ENCODE measurements at places on chromosomes 4 and X.
A peak's percentile ranks its signal among the peaks of the same experiment; 100 is the strongest.

DNA sequence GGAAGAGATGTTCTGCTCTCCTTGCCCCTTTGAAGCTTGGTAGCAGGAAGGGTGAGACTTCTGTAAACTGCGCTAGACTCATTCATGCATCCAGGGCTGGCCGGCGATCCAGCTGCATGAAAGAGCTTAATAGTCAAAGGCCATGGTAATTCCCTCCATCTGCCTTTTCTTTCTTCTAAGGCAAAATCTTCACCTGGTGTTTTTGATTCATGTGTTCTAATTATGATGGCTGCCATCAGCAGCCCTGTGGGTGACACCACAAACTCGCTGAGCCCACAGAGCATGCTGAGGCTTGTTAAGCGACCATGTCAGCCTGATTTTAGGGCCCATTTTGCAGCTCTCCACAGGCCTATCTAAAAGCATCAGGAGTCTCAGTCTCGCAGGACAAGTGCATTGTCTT lies 450.1 kb upstream of the TENM3 start:
- no peak overlapping the region for H3K4me3 ChIP-seq
- H3K27me3 ChIP-seq = no peaks in the 10 kb centered on the region
- no peak overlapping the region for H3K27ac ChIP-seq
- DNase-seq = no peak
- no peaks in the 10 kb centered on the region for H3K4me1 ChIP-seq
- no peaks in the 10 kb centered on the region for H3K36me3 ChIP-seq

DNA sequence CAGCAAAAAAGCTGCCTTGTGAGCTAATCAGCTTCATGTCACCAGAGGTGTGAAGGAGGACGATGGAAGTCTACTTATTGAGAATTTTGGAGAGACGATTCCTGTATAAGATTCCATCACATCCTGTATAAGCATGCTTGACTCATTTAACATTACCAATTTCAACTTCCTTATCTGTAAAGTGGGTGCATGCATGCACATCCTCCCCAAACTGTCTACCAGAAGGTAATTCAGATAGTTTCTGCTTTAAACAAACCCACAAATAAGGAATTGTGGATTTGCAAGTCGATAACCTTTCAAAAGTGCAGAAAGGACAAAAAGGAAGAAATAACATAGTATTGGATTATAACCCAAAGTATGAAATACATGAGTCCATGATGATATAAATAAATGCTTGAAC lies 31.1 kb downstream of the AKAP4 start:
- no peaks in the 10 kb centered on the region for H3K27me3 ChIP-seq
- H3K36me3 ChIP-seq = no peaks in the 10 kb centered on the region
- peaks cover 13% of the 10 kb centered on the region for H3K4me1 ChIP-seq
- no peak for DNase-seq
- no peak overlapping the region for H3K27ac ChIP-seq

- H3K4me3 ChIP-seq = no peak overlapping the region
- no peak overlapping the region for H3K27ac ChIP-seq
- H3K36me3 ChIP-seq = no peaks in the 10 kb centered on the region
- H3K27me3 ChIP-seq = no peaks in the 10 kb centered on the region
- peaks cover 8% of the 10 kb centered on the region for H3K4me1 ChIP-seq
Observed at GRCh38 chrX:153477364-153477857, 7.0 kb upstream of the HAUS7 start.

DNA sequence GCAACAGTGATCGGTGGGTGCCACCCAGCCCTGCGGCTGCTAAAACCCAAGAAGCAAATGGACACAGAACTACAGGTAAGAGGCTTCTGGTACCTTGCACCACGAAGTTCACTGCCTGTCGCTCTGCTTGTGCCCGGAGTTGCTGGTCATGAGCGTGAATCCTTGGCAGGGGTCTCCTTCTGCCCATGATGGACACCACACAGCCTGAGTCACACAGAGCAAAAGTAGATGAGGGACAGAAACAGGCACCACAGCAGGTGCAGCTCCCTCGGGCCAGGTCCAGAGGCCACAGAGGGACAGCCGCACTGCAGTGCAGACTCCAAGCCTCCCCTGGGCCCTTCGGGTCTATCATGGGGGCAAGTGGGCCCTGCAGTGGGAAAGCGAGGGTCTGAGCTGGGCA lies 22.4 kb downstream of the NAT8L start:
- no peak overlapping the region for H3K4me3 ChIP-seq
- H3K27me3 ChIP-seq = peaks cover 2% of the 10 kb centered on the region
- H3K4me1 ChIP-seq = no peaks in the 10 kb centered on the region
- H3K27ac ChIP-seq = no peak overlapping the region

DNA sequence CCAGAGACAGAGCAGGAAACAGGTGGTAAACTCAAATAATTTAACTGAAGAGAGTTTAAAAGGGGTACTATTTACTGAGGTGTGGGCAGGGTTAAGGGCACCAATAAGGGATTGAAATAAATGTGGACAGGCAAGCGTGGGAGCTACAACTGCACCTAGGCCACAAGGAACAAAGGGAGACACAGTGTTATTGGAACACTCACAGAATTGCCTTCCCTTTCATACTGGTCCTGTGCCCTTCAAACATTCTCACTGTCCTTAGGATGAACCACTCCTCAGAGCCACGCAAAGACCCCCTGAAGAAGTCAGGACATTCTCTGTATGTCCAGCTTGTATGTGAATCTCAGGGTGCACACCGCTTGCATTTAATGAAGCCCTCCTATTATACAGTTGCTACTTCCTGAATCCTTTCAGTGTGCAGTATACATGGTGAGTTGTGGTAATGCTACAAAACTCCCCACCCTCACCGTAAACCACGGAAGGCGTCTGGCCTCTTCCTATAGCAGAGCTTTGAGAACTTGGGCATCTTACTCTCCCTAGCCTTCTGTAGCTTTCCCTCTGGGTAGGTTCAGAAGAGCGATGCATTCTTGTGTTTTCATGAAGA lies 9.6 kb upstream of the MRPL1 start:
- peak; percentile 70 for DNase-seq
- peaks cover 63% of the 10 kb centered on the region for H3K4me1 ChIP-seq
- H3K27ac ChIP-seq = peak overlapping the region; percentile 95
- no peaks in the 10 kb centered on the region for H3K36me3 ChIP-seq
- peak overlapping the region; percentile 72 for H3K4me3 ChIP-seq

DNA sequence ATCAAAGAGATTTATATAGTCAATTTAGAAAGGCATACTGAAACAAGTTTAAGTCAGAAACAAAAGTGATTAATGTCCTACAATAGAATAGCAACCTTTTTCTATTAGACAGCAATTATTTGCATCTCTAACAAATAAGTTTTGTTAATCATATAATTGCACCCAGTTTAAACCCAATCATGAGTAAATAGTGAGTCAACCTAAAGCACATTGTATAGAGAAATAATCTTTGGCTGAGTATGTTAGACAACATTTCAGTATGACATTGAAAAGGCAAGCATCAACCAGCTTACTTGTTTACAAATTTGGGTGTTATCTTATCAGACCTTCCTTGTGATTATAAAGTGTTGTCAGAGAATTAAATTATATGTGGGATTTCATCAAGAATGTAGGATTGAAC lies 209.5 kb downstream of the IL15 start:
- no peaks in the 10 kb centered on the region for H3K4me1 ChIP-seq
- no peak overlapping the region for H3K27ac ChIP-seq
- DNase-seq = no peak
- H3K4me3 ChIP-seq = no peak overlapping the region
- peaks cover 1% of the 10 kb centered on the region for H3K27me3 ChIP-seq

DNA sequence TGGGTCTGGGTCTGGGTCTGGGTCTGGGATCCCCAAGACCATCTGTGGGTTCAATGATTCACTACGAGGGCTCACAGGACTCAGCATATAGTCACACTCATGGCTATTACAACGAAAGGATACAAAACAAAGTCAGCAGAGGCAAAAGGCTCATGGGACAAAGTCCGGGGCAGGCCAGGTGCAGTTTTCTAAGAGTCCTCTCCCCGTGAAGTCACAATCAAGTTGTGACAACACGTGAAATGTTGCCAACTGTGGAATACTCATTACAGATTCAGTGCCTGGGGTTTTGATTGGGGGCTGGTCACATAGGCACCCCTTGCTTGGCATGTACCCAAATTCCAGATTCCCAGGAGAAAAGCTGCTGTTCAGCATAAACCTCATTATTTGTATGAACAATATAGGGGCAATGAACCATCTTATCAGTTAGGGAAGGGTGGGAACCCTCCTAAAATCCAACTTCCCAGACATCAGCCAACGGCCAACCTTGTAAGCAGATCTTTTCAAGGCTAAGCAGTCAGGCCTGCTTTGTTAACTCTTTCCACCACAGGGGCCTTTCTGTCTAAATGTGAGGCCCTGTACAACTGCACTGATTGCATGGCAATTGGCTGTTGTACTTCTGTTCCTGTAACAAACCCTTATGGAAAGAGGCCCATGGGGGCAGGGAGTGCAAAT lies 58.2 kb upstream of the DIPK2B start:
- no peak for DNase-seq
- no peak overlapping the region for H3K27ac ChIP-seq
- no peaks in the 10 kb centered on the region for H3K27me3 ChIP-seq
- no peaks in the 10 kb centered on the region for H3K36me3 ChIP-seq

- H3K4me1 ChIP-seq = peaks cover 5% of the 10 kb centered on the region
- H3K27me3 ChIP-seq = no peaks in the 10 kb centered on the region
- no peak overlapping the region for H3K27ac ChIP-seq
- H3K36me3 ChIP-seq = no peaks in the 10 kb centered on the region
- DNase-seq = no peak
Observed at GRCh38 chr4:74304095-74304625, 4.1 kb upstream of the EPGN start.

GRCh38 chrX:121433289-121433688 lies 385.9 kb downstream of the GLUD2 start:
- DNase-seq = no peak
- no peaks in the 10 kb centered on the region for H3K36me3 ChIP-seq
- no peak overlapping the region for H3K27ac ChIP-seq
- no peak overlapping the region for H3K4me3 ChIP-seq
- H3K27me3 ChIP-seq = no peaks in the 10 kb centered on the region
- no peaks in the 10 kb centered on the region for H3K4me1 ChIP-seq

GRCh38 chrX:93422693-93423092 lies 250.7 kb downstream of the NAP1L3 start:
- no peak overlapping the region for H3K4me3 ChIP-seq
- no peaks in the 10 kb centered on the region for H3K4me1 ChIP-seq
- no peak for DNase-seq
- no peaks in the 10 kb centered on the region for H3K36me3 ChIP-seq

DNA sequence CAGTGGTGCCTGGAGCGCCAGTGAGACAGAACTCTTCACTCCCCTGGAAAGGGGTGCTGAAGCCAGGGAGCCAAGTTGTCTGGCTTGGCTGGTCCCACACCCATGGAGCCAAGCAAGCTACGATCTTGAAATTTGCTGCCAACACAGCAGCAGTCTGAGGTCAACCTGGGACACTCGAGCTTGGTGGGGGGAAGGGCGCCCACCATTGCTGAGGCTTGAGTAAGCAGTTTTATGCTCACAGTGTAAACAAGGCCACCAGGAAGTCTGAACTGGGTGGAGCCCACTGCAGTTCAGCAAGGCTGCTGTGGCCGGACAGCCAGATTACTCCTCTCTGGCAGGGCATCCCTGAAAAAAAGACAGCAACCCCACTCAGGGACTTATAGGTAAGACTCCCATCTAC lies 149.5 kb downstream of the EDA2R start:
- no peaks in the 10 kb centered on the region for H3K27me3 ChIP-seq
- no peak overlapping the region for H3K4me3 ChIP-seq
- no peak for DNase-seq
- no peaks in the 10 kb centered on the region for H3K4me1 ChIP-seq
- H3K27ac ChIP-seq = no peak overlapping the region

DNA sequence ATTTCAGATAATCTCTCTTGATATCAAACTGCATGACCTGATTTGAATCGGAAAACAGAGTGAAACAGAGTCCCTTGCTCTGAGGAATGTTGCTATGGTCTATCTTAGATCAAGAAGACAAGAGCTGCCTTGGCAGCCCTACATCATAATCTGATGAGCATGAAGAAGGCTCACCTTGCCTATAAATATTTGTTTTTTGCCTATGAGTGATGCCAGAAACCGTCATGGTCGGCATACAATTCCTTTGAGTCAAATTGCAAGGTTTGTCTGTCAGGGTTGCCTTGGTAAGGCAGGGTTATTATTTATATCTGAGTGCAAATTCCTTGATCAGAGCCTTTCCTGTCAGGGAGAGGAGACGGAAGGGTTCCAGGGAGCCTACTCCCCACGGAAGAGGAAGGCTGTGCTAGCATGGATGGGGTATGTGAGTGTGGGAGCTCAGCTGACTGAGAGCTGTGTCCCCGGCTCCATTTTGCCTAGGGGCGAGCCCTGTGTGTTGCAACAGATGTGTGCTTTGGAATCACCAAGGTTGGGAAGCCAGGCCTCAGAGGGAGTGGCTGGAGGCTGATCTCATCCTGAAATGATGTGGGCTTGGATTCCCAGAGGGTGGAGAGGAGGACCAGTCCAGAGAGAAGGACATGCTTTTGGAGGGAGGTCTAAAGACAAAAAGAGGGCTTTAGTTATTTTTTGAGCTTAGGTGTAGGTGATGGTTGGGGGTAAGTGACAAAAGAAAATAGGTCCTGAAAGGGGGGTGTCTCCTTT lies 43.6 kb downstream of the RTL9 start:
- DNase-seq = no peak
- no peak overlapping the region for H3K27ac ChIP-seq
- H3K4me1 ChIP-seq = peaks cover 2% of the 10 kb centered on the region
- H3K27me3 ChIP-seq = no peaks in the 10 kb centered on the region
- H3K36me3 ChIP-seq = no peaks in the 10 kb centered on the region

- peaks cover 31% of the 10 kb centered on the region for H3K4me1 ChIP-seq
- H3K36me3 ChIP-seq = peaks cover 14% of the 10 kb centered on the region
- no peaks in the 10 kb centered on the region for H3K27me3 ChIP-seq
- H3K27ac ChIP-seq = no peak overlapping the region
- no peak overlapping the region for H3K4me3 ChIP-seq
- peak; percentile 48 for DNase-seq
Observed at GRCh38 chrX:155056877-155057792, 13.8 kb downstream of the CMC4 start.

DNA sequence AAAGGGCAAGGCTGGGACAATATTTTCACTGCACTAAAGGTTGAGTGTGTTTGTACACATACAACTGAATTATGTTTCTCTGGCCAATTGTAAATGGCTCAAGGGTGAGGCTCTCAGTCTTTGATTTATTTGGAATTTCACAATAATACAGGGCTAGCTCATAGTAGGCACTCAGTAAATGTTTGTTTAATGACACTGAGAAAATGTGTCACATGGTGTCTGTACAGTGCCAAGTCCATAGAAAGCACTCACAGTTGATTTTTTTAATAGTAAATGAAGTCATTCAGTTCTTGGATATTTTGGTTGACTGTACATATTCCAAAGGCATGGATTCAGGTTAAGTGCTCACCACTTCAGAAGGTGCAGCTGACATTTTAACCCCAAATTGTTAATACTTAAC lies 176.4 kb downstream of the IL1RAPL2 start:
- H3K27ac ChIP-seq = no peak overlapping the region
- H3K4me1 ChIP-seq = no peaks in the 10 kb centered on the region
- no peaks in the 10 kb centered on the region for H3K36me3 ChIP-seq

DNA sequence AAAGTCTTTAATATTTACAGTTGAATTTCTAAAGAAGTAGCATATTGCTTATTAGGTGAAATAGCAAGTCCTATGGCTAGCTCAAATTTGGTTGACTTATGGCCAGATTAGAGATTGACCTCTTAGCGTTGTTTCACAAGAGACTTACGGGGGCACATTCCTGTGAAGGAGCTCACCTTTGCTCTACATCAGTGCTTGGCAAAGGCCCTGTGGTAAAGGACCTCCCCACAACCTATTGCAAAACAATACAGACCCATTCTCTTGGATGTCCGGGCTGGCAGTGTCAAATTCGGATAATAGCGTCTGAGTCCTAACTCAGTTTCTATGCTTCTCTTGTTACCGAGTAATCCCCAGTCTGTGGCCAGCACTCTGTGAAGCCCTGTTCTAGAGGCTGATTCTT lies 10.9 kb downstream of the PDHA1 start:
- H3K4me1 ChIP-seq = peaks cover 17% of the 10 kb centered on the region
- H3K27me3 ChIP-seq = no peaks in the 10 kb centered on the region
- H3K27ac ChIP-seq = no peak overlapping the region

Measured in activated naive CD8-positive, alpha-beta T cell treated with anti-CD3 and anti-CD28 coated beads, Interleukin-2, amount 50 U/mL, for 24 hours (primary cell).